Stimulated activated CD4-positive, alpha-beta T cell treated with anti-CD3 and anti-CD28 coated beads, Interleukin-12 subunit alpha, Interleukin-12 subunit beta, amount 100 ng/mL, for 4 hours (primary cell): ENCODE measurements at places on chromosomes 3 and 15.

- DNase-seq, result no peak
Observed at GRCh38 chr3:161017971-161018370, 87.2 kb downstream of the B3GALNT1 start.

GRCh38 chr3:115697263-115698053 lies 74.1 kb downstream of the GAP43 start:
- DNase-seq, result no peak

GRCh38 chr3:140767566-140767965 lies 89.7 kb downstream of the TRIM42 start:
- no peak for DNase-seq

- DNase-seq, result no peak
Observed at GRCh38 chr3:125054062-125054448, 1.7 kb downstream of the HEG1 start.

DNA sequence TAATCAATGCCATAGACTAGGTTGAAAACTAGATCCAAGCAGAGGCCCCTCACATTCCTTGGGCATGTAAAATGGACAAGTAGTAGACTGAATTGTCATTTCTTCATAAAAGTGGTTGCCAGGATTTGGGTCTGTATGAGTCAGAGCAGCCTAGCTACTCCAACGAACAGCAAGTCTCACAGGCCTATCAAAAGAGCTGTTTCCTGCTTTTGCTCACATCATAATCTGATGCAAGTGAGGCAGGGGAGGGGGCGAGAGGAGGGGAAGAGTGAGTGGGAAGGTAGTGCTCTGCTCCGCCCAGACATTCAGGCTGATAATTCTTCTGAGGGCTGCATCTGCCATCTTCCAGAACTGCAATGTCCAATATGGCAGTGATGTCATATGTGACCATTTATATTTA lies 228.9 kb upstream of the PRICKLE2 start:
- no peak for DNase-seq

GRCh38 chr3:168574455-168575158 lies 478.9 kb upstream of the GOLIM4 start:
- DNase-seq, result no peak

- no peak for DNase-seq
Observed at GRCh38 chr3:25171118-25171807, 256.8 kb upstream of the RARB start.

GRCh38 chr3:132083583-132084279 lies 48.9 kb upstream of the CPNE4 start:
- no peak for DNase-seq

DNA sequence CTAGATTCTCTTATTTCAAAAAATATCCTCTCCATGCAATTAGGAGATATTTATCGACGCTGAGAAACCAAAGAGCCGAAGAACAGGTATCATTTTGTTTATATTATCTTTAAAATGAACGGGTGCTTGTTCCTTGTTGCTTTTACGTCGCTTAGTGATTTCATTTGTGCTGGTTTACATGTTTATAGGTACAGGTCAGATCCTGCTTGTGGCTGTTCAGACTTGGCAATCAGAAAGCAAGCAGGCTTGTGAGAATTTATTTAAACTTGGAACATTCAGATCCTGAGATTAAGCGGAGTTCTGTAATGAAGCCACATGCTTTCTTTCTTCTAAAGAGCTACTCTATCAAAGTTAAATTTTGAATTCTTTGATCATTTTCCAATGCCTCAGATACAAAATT lies 43.0 kb upstream of the ATP2C1 start:
- no peak for DNase-seq

DNA sequence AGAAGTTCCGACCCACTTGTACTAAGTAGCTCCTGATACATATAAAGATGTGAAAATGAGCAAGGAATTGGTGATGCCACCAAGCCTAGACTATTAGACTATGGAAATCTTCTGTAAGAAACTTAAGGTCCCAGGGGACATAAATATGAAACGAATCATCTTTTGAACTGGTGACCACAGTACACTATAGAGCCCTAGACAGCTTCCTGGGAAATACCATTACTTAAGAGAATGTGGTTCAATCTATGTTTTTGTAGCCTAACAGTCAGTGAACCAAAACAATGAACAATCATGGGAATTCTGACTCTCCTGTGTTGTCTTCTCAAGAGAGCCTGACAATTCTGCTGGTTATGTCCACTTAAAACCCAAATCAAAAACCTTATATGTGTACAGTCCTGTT lies 191.6 kb downstream of the GREM1 start:
- no peak for DNase-seq

DNA sequence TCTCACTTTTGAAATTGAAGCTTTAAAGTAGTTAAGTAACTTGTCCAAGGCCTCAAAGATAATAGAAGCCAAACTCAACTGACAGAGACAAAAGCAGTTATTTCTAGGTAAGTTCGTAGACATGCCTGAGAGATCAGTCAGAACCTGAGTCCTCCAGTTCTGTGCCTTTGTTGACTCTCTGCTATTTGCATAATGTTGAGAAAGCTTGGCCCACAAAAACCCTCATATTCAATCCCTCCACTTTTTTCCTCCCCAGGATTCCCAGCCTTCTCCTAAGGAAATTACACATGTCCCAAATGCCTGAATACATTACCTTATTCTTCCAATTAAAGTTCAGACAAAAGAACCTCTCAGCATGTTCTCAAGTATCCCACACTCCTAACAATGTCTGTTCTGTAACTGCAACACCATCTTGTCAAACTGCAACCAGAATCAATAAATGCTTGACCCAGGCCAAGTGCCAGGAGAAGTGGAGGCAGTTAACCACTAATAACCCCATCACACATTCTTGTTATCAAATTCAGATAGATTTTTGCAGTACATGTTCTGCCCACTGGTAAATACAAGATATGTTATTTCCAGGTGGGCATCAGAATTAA lies 217.8 kb downstream of the LRRC3B start:
- DNase-seq, result no peak

- DNase-seq, result no peak
Observed at GRCh38 chr3:11455956-11456355, 183.8 kb downstream of the ATG7 start.

GRCh38 chr15:101425787-101426365 lies 63.6 kb downstream of the PCSK6 start:
- no peak for DNase-seq

DNA sequence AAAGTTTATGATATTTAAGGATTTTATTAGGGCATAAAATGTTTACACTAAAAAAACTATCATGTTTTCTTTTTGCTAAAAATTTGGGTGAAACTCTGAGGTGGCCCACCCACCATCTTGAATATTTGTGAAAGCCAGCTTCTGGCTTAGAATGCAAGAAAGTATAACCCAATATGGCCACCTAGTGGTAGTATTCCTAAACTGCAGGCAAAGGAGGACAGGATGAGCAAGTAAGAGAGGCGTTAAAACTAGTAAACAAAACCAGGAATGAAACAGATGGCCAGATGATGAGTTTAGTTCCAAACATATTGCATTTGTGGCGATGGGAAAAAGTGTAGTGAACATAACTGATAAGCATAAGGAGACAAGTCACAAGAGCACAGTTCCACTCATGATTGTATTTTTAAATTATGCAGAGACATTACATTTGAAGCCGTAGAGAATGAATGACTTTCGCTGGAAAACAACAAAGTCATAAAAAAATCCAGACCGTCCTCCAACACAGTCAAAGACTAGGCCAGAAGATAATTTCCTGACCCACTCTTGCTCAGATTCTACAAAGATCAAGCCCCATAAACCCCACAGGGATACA lies 103.3 kb upstream of the PRTG start:
- no peak for DNase-seq

- no peak for DNase-seq
Observed at GRCh38 chr3:58078610-58079009, 70.4 kb downstream of the FLNB start.

- DNase-seq, result no peak
Observed at GRCh38 chr15:88897142-88897455, 1.8 kb upstream of the HAPLN3 start.

DNA sequence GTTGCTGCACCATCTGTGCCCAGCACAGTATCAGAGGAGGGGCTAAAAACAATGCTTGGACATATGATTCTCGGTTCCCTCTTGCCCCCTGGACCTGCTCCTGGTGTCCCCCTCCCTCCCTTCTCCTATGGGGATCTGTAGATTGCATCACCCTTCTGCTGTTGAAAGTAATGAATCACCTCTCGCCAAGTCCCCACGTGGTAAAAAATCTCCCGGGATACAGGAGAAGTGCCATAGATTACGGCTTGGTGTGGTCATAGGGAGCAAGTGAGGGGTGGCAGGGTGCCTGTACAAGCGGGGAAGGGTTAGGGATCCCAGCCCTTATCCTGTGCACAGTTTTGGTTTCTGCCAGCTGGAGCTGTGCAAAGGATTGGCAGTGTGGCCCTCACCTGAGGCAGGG lies 37.7 kb downstream of the AMOTL2 start:
- DNase-seq, result no peak

DNA sequence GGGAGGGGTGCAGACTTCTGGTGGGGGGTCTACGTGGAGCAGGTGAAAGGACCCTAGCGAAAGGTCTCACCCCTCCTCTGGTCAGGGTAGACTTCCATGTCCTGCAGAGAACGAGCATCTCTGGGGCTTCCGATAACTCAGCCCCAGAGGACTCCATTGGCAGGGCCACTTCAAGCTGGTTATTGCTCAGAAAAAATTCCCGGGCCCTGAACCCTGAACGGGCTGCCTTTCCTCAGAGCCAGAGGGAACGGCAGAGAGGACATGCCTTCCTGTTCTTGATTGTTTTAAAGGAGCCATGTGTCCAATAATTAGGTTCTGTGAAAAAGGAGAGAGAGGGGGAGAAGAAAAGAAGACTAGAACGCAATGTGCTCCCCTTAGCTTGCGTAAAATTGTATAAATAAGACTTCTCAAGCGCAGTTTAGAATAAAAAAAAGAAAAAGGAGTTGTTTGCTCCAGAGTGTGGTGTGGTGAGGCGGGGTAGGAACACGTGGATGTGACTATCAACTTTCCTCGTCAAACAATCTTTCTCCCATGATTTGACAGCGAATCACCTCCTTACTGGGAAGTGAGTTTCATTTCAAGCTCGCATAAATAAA lies 193.4 kb upstream of the UBE2E1 start:
- no peak for DNase-seq
